Chondrocyte (in vitro differentiated cells): ENCODE measurements at places on chromosomes 13 and 19. TPM values are rescaled to one million over a fixed set of nuclear protein-coding genes. Genes with fewer than 3 reads are reported as not detected.

Gene PBX4
- 1.1 to 1.5 TPM (median 1.2 TPM) in 3 replicates for total RNA-seq

Gene ZNF584
- 10.2 to 11.1 TPM (median 10.7 TPM) in 3 replicates for total RNA-seq

Gene FCER2
- not detected in 3 replicates for total RNA-seq

Gene TEKTIP1
- total RNA-seq, result 0.35 to 0.65 TPM (median 0.56 TPM) in 3 replicates

DNA sequence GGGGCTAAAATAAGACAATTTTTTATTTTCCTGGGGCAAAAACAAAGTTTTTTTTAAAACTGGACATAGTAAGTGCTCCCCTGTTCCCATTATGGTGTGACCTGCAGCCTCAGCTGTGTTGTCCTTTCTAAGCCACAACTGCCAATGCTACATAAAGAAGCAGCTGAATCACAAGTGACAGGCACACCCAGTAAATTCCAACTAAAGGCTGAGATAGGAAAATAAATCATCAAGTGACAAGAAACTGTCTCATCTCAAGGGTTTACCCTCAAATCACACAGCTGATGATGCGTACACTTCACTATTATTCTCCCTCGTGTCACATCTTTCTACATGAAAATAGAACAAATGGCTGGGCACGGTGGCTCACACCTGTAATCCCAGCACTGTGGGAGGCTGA, 28.7 kb downstream of the STK24 start:
- no peak for DNase-seq

Gene SHISA7
- not detected in 3 replicates for total RNA-seq

Gene IGFL2
- total RNA-seq, result 0.55 to 1.3 TPM (median 0.64 TPM) in 3 replicates

Gene F10
- 1.9 to 2.0 TPM in 2 of 3 replicates, not detected in the other for total RNA-seq

Gene ACP7
- not detected in 3 replicates for total RNA-seq

GRCh38 chr13:111005808-111006505, 91.1 kb upstream of the ANKRD10 start:
- no peak for DNase-seq

- no peak for DNase-seq
Observed at GRCh38 chr13:113465300-113465699, 12.0 kb upstream of the ADPRHL1 start.

DNA sequence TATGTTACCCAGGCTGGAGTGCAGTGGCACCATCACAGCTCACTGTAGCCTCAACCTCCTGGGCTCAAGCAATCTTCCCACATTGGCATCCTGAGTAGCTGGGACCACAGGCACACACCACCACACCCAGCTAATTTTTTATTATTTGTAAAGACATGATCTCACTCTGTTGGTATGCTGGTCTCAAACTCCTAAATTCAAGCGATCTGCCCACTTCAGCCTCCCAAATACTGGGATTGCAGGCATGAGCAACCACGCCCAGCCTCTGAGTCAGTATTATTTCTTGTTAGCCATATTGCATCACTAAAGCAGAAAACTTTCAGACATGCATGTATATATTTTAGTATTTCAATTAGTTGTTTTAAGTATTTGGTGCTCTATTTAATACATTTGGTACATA, 376.4 kb downstream of the GPC6 start:
- DNase-seq, result no peak

Gene KCNC3
- total RNA-seq, result 4.9 to 9.3 TPM (median 8.9 TPM) in 3 replicates

Gene ZSCAN4
- total RNA-seq, result not detected in 3 replicates

Gene KLHL1
- not detected in 3 replicates for total RNA-seq

Gene LYPD5
- total RNA-seq, result not detected in 3 replicates

- DNase-seq, result no peak
Observed at GRCh38 chr19:12872941-12873890, 8.0 kb downstream of the DNASE2 start.

DNA sequence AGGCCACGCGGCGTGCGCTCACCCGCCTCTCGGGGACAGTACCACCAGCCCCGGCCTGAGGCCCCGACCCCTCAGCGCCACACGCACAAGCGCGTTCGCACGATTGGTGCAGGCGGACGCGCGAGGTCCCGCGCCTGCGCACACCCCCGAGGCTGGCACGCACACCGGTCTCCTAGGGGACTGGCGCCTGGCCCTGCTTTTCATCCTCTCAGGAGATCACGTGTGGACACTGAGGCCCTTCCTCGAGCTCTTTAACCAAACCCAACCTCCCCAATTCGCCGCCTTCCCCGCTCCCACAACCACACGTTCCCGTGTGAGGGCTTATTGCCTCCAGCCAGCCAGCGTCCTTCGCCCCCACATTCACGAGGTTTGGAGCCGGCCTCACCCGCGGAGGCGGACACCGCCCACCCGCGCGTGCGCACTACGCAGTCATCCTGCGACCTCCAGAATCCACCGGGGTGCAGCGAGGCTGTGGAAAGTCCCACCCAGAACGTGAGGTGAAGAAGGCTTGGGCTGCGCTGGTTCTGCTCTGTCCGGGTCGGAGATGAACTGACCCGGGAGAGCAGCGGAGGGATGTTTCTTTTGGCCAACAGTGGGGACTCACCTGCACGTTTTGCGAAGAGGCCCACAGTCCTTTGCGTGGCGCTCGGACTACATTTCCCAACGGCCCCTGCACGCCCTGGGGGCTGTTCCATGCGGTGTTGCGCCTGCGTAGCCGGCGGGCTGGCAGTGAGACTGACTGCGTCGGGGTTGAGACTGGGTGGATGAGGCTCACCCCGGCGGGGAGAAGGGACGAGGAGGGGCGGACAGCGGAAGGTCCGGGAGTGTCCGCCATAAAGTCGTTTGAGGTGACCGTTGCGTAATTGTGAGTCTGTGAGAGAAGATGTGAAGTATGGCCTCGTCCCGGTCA, 539 bp upstream of the ZNF667 start:
- no peak for DNase-seq

DNA sequence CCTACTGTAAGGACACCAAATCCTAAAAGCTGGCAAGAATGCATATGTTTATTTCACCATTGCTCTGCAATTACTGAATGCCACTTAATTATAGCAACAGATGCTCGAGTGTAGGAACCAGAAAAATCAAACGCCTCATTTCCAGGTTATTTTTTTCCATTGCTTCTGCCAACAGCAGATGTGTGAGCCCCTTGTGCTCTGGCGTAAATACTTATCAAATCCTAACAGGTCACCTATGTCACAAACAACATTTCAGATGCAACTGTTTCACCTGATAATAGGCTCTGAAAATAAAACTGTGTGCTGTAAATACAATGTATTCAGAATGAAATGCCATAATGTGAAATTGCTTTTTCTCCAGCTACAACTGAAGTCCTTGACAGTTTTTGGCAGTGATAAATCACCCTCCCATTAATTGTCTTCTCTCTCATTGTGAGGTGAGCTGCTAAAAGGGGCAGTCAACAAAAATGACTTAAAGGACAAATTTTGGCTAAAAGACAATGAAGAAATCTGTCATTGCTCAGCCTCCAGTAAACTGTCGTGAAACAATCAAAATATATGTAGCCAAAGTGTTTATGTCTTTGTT, 344.0 kb downstream of the DACH1 start:
- DNase-seq, result no peak

GRCh38 chr19:49337267-49338022, 2.2 kb downstream of the CD37 start:
- no peak for DNase-seq

DNA sequence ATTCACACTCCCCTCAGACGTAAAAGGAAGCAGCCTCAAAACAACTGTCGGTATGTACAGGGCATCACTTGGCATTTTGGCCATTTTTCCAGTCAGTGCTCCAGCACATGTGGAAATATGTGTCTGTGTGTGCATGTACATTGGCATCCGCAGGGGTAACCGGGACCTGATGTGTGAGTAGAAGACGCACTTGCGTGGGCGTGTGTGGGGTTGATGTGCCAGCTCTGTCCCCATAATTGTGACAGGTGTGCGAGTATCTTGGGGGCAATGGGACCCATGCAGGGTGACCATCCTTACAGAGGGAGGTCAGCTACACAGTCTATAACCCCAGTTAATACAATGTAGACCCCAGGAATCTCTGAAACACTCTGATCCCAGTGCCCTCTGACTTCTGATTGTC, 7.3 kb upstream of the ZNF331 start:
- DNase-seq, result no peak

Gene EDDM13
- not detected in 3 replicates for total RNA-seq

Gene EDNRB
- total RNA-seq, result 0.12 TPM in 1 of 3 replicates, not detected in the others

GRCh38 chr19:14762111-14762510, 16.2 kb downstream of the ADGRE2 start:
- no peak for DNase-seq

GRCh38 chr13:87999240-87999700, 328.1 kb downstream of the SLITRK5 start:
- no peak for DNase-seq

Gene IGFL3
- total RNA-seq, result 0.70 to 1.1 TPM in 2 of 3 replicates, not detected in the other

Gene INAFM1
- 25.6 to 31.1 TPM (median 28.8 TPM) in 3 replicates for total RNA-seq

Gene DNAAF3
- total RNA-seq, result 0.90 to 2.2 TPM (median 1.3 TPM) in 3 replicates

Gene ZNF536
- not detected in 3 replicates for total RNA-seq

Gene SKA3
- total RNA-seq, result 3.1 to 4.7 TPM (median 4.2 TPM) in 3 replicates

DNA sequence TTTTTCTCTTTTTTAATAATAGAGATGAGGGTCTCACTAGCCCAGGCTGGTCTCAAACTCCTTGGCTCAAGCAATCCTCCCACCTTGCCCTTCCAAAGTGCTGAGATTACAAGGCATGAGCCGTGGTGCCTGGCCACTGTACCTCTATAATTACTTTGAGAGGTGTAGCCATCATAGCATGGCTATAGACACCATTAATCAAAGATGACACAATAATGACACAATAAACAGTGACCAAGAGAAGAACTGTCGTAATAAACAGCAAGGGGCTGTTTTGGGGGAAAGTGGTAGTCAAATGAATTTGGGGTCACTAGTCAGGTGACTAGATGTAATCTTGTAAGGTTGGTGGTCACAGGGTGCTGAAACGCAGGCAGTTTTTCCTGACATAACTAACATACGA, 30.4 kb downstream of the KLF5 start:
- DNase-seq, result no peak

- no peak for DNase-seq
Observed at GRCh38 chr19:15671237-15671821, 1.6 kb upstream of the CYP4F12 start.

Gene ANGPTL8
- total RNA-seq, result not detected in 3 replicates

- DNase-seq, result no peak
Observed at GRCh38 chr19:39737351-39737750, 478 bp downstream of the CLC start.

GRCh38 chr19:15926484-15926883, 7.8 kb downstream of the CYP4F11 start:
- no peak for DNase-seq

Gene KLK14
- not detected in 3 replicates for total RNA-seq
